NCI-H345 (cell line): ENCODE measurements at places on chromosomes 4 and X.
A peak's percentile ranks its signal among the peaks of the same experiment; 100 is the strongest.

- no peak for DNase-seq
Observed at GRCh38 chr4:162061214-162061613, 102.6 kb downstream of the FSTL5 start.

DNA sequence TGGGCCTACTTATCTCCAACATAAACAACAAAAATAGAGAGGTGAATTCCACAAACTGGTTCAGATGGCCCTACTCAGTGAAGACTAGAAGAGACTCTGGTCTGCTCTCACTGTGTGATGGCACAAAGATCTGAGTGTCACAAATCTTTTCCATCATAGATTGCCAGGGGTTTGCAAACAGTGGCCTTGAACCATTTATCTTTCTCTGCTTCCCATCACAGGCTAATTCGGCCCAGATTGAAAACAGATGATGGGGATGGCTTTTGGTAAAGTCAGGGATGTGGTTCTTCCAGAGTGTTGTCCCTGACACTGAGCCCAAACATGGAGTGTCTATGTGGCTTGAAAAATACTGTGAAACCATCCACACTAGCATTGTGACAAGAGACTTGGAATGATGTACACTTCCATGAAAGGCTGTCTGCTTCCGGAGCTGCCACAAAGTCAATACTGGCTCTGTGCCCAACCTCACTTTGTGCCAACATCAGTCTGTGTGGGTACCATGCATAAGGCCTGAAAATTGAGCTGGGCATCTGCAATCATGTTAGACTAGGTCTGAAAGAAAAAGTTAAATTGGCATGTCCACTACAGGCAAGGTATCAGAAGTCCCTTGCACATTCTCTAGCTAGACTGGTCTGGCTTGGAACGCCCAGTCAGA is 25.2 kb upstream of the PLAC1 start:
- DNase-seq: peak; percentile 84

GRCh38 chr4:55409468-55410171 is 13.9 kb downstream of the TMEM165 start:
- no peak for DNase-seq

DNA sequence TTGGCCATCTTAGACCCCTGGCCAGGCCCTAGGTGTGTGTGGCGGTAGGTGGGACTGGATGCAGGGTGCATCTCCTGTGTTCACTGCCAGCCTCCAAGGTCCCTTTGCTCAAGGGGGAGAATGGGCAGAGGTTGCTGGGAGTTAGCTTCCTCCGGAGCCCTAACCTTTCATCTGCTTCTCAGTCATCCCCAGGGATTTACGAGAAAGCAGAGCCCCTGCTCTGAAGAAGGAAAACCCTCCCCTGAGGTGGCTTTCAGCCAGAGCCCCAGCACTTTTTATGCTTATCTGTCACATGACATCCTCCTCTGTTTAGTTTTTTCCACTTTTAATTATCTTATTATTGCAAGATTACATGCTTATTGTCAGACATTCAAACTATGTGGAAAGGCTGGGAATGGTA is 44.9 kb upstream of the DDX3X start:
- DNase-seq: no peak

DNA sequence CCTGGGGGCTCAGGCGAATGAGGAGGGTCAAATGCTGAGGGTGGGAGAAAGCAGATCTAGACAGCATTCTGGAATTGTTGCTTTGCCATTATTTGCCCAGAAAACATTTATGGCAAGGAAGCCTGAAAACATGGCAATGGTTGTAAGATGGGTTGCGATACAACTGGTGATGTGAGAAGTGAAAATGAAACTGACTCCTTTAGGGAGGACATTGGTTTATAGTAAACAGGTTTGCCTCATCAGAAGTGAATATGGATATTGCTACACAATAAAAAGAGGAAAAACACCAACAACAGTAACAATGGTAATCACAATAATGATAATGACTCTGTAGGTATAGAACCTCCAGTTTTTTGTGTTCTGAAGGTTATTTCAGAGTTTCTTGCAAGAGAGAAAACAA is 107.0 kb upstream of the TBC1D9 start:
- DNase-seq: no peak

DNA sequence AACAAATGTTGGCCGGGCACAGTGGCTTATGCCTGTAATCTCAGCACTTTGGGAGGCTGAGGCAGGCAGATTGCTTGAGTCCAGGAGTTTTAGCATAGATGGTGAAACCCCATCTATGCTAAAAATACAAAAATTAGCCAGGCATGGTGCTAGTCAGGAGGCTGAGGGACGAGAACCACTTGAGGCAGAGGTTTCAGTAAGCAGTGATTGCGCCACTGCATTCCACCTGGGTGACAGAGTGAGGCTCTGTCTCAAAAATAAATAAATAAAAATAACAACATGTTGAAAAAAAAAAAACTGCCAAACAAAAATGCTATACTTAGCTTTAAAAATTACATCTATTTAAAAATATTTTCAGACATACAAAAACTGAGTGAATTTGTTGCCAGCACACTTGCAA is 374.2 kb upstream of the SMIM31 start:
- no peak for DNase-seq

DNA sequence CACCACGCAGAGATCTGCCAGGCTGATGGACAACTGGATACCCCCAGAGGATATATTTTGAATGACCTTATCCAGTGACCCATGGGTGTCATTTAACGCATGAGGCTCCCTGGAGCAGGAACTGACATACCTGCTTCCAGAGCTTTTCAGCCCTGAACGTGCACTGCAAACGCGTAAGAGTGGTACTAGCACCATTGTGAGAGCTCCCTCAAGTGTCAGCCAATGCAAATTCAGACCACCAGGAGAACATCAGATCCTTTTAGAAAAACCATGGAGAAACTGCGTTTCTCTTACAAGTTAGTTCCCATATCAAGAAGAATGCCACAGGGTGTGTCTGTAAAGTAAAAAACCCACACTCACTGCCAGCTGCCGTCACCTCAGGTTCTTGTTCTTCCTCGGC is 7.3 kb downstream of the TREX2 start:
- peak; percentile 12 for DNase-seq

- DNase-seq: no peak
Observed at GRCh38 chr4:26812049-26812714, 48.5 kb upstream of the STIM2 start.

DNA sequence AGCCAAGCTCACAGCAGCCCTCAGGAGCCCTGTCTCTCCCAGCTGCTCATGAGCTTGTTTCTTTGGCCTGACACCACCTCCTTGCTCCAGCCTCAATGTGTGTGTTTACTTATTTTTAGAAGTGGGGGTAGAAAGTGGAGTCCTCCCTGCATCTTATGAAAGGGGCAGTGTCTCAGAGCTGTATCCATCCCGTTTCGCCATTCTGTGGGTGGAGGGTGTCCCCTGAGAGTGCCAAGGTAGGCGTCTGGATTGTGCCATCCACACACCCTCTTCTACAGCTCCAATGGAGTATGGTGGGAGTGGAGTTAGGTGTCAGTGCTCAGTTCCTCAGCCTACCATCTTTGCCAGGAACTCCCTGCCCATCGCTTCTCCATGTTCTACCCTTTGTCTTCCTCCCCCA is 8.3 kb downstream of the SPON2 start:
- DNase-seq: no peak

- DNase-seq: no peak
Observed at GRCh38 chrX:11254417-11255109, 38.6 kb upstream of the AMELX start.

- DNase-seq: no peak
Observed at GRCh38 chrX:55488006-55488592, 1.5 kb downstream of the USP51 start.

DNA sequence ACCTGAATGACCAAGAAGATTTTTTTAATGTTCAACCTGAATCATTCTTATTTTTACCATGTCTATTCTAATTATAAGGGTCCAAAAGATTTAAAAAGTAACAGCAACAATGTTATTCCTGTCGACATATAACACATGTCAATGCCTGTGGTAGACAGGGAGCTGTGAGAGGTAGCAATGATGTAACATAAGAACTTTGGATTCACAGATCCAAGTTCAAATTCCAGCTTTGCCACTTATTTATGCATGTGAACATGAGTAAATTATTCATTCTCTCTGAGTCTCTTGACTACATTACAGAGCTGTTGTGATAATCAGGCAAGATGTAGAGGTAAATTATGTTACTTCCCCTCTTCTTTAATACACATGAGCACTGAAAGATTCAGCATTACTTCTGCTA is 54.5 kb downstream of the KLHL8 start:
- DNase-seq: no peak

- DNase-seq: no peak
Observed at GRCh38 chr4:116539744-116540143, 545.6 kb downstream of the TRAM1L1 start.

DNA sequence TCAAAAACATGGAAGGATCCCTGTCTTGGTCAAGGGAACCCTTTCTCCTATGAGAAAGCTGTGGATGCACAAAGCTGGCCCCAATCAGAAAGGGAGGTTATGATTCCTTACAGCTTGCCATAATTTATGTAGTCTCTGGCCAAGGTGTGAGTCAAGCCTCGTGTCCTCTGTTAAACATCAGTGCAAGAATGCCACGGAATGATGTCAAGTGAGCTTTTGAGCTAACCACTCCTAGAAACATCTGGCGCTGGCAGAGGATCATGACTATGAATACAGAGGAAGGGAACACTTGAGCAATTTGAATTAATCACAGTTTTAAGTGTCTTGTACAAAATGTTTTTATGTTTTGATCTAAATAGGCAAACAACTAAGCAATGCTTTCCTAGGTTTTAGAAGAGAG is 51.5 kb upstream of the RAP2C start:
- no peak for DNase-seq

DNA sequence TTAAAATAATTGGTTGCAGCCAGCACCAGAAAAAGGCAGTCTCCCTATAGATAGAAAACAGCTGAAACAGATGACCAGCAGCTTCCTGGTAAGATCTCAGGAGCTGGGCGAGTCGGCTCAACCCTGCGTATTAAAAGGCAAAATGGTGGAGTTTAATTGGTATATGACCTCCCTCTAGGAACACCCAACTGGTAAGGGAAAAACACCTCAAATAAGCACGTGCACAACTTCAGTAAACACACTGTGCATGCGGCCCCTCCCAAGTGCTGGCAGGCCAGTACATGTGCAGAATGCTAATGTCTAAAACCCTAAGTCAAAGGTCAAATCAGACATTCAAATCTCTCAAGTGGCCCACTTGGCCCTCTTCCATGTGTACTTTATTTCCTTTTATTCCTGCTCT is 103.2 kb upstream of the PDE5A start:
- DNase-seq: no peak

GRCh38 chrX:3520982-3521381 is 174.5 kb upstream of the MXRA5 start:
- no peak for DNase-seq

GRCh38 chrX:63561425-63561824 is 210.3 kb upstream of the SPIN4 start:
- no peak for DNase-seq

- no peak for DNase-seq
Observed at GRCh38 chr4:142130666-142131065, 494.3 kb downstream of the IL15 start.

DNA sequence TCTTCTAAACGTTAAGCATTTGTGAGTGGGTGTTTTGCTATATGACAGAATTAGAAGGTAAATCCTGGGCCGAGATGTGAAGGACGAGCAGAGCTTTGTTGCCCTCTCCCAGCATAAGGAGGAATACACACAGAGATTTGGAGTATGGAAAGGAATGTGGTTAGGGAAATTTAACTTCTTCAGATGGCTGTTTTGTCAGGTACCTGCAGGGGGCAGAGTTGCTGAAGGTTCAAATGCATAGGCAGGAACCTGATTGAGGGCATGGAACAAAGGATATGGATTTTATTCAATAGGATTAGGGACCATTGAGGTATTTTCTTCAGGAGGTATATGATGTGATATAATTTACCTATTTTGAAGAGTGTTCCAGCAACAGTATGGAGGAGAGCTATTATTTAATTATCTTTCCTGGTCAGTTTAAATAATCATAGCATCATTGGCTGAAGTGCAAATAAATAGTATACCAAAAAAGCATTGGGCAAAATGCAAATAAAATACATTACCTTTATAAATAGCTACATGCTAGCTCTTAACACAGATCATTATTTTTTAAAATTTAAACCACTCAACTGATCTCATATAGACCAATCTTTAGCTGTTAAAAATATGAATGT is 143.6 kb downstream of the SLIT2 start:
- DNase-seq: peak; percentile 42
